ENCODE measurements at places on chromosomes 12 and 14.

GRCh38 chr12:152440-152839 is 61.5 kb downstream of the SLC6A12 start:
- DNase-seq: peak; percentile 97

GRCh38 chr14:44745371-44745770 is 216.4 kb downstream of the KLHL28 start:
- no peak for DNase-seq

- no peak for DNase-seq
These were observed 12.7 kb upstream of the GPATCH2L start for GRCh38 chr14:76138758-76139723.

GRCh38 chr14:49853158-49853477 is 530 bp upstream of the NEMF start:
- no peak for DNase-seq

GRCh38 chr12:65305346-65305950 is 27.0 kb downstream of the MSRB3 start:
- no peak for DNase-seq

GRCh38 chr12:131751335-131751734 is 40.4 kb downstream of the SFSWAP start:
- no peak for DNase-seq

GRCh38 chr12:4227046-4227445 is 46.5 kb upstream of the CCND2 start:
- no peak for DNase-seq

DNA sequence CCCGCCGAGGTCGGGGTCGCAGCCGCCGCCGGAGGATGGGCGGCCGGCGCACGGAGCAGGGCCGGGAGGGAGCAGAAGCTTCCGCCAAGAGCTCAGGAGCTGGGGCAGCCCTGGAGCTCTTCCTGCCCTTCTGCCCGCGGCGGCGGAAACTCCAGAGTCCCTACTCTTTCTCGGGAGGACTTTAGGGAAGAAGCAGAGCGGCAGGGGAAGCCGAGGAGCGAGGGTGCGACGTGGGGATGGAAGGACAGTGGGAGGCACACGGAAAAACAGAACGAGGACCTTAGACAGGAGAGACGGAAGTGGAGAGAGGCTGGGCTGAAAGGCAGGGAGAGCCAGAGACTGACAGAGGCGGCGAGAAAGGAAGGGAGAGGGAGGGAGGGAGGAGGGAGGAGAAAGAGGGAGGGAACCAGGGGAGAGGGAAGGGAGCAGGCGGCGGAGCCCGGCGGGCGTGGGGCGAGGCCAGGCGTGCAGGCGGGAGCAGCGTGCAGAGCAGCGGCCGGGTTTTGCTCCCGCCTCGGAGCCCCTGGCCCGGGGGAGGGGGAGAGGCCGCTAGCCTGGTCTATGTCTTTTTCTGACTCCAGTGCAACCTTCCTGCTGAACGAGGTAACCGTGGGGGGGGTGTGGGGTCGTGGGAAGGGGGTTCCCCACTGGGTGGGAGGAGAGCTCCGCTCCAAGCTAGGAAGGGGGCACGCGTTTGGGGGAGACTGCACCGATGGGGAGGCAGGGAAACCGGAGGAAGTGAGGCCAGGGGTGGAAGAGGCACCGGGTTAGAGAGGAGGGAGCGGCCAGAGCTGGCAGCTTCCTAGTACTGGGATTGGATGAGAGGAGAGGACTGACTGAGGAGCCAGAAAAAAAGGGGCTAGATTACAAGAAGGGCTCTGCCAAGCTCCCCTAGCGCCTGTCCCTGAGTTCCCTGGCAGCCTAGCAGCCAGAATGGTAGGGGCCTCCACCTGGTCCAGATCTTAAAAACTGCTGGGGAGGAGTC is 2.9 kb upstream of the CACNB3 start:
- DNase-seq: peak; percentile 93

DNA sequence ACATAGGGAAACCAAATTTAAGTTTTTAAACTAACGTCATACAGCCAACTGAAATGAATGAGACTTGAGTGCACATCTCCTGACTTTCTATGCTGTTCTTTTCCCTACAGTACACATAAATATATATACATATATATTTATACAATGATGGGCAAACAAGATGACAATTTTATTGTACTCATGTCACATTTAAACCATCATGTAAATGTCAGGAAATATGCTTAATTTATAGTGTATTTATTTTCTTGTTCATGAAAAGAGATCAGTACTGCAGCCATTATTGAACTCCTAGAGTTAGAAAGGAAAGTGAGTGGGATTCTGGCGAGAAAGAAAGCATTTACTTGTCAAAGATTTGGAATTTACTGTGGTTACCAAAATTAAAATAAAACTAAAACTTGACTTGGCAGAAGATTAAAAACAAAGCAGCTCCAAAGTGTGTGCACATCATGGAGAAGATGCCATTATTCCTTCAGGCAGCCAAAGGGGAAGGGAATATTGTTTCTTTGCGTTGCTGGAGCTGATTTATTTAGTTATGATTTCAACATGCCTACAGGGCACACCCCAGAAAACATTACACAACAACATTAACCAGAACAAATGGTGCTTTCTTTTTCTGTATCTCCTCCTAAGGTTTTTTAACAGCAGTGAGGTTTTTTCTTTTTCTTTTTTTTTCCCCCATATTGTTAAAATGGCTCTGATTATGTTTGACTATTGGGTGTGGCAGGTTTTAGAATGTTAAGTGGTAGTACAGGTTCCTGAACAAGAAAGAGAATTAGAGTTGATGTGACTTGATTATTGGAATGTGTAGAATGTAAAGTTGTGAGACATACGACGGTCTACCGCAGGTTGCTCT is 144.6 kb downstream of the RAD51B start:
- peak; percentile 75 for DNase-seq

- DNase-seq: peak; percentile 92
These were observed 833 bp upstream of the BHLHE41 start for GRCh38 chr12:26125400-26126339.

GRCh38 chr12:84435682-84436081 is 476.9 kb downstream of the SLC6A15 start:
- no peak for DNase-seq

DNA sequence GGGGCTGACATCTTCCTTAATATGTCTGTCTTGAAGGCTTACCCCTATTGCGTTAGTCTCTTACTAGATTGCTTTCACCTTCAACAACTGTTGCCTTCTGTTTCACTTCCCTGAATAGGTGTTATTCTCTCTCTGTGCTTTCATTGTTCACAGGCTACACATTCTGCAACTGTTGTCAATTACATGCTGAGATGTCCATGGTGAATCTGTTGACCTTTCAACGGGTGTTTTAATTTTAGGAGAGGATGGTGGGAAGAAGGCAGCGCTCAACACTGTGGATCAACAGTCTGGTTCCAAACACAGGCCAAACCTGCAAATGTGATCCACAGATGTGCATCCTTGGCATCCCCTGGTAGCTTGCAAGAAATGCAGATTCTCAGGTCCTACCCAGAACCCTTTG is 101.9 kb downstream of the DACT1 start:
- no peak for DNase-seq

- DNase-seq: no peak
These were observed 32.3 kb upstream of the FICD start for GRCh38 chr12:108482717-108483212.

GRCh38 chr12:132324841-132325732 is 4.3 kb downstream of the GALNT9 start:
- DNase-seq: no peak

GRCh38 chr12:29818916-29819623 is 35.3 kb upstream of the TMTC1 start:
- no peak for DNase-seq

- no peak for DNase-seq
These were observed 39.3 kb downstream of the SETD3 start for GRCh38 chr14:99441157-99441870.

GRCh38 chr12:4911316-4911994 is 1.8 kb downstream of the KCNA1 start:
- DNase-seq: no peak

GRCh38 chr12:50639721-50640120 is 124.2 kb upstream of the ATF1 start:
- no peak for DNase-seq

- DNase-seq: no peak
These were observed 862 bp downstream of the CRIP2 start for GRCh38 chr14:105475269-105476096.

DNA sequence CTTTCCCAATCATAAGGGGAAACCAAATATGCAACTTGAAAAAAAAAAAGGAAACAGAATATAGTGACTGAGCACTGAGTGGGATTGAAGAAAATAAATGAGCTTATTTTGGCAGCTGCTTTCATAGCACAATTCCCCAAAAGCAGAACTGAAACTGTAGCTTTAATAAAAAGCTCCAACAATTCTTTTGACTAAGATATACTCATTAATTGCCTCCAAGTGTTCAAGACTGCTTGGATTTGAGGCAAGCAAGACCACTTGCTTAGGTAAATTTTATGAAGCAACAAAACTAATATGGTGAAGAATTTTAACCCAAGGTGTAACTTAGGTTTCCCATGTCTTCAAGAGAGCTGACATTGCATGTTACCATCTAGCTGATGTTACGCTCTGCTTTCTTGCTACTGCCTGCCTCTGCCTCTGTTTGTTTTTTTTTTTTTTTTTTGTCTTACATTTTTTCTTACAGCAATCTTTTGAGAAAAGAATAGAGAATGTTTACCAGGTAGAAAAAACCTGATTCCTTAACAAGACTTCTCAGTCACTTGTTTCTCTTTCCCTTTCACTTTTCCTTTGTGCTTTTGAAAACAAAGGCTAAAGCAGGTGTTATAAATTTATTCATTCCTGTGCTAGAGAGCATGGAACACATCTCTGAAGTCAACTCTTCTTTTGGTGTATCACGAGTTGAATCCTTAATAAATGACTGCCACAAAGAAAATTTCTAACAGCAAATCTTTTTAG is 134.4 kb downstream of the BCAT1 start:
- DNase-seq: peak; percentile 30

- DNase-seq: no peak
These were observed 14.1 kb downstream of the ABCD2 start for GRCh38 chr12:39605501-39605900.

DNA sequence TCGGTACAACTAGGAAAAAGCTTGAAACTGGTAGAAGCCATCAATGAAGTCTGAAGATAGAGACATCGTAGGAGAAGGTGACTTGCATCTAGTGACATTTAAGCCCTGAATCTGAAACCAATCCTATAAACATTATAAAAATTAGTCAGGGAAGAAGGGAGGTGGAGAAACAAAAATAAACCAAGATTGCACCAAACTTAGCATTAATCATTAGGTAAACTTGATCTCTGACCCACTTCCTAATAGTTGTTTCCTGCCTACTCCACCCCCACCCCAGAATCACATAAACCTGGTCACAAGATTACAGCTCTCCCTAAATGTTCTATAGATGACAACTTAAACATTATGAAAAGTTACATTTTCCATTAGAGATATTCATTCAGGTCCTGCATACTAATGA is 40.4 kb downstream of the TSPAN19 start:
- DNase-seq: no peak

DNA sequence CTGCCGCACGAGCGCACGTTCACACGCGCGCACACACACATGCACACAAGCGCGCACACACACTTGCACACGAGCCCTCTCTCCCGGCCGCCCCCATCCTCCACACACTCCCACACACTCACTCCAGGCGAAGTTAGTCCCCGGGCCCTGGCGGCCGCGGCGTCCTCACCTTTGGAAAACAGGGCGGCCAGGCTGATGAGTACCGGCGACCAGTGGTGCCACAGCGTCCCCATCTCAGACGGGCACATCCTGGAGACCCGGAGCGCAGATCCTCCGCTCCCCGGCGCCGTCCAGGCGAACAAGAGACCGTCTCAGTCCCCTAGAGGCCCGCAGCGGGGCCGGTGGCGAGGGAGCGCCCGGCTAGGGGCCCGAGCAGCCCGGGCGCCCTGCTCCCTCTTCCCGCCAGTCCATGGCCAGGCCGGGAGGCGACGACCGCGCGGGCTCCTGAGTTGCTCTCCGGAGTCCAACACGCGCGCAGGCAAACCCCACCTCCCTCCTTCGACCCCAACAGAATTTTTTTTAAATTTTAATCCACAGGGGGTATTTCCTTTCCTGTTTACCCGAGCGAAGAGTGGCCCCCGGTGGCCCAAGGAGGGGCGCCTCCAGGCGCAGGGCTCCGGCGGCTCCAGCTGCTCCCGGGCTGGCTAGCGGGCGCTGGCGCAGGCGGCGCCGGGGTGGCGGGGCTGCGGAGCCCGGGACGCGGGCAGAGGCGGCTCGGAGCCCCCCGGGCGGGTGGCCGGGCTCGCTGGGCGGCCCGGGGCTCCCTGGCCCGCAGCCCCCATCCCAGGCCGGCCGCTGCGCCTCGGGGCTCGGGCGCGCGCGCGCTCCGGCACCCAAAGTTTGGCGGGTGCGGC is 506 bp downstream of the TMEM132D start:
- no peak for DNase-seq

GRCh38 chr12:68349921-68350606 is 17.9 kb upstream of the MDM1 start:
- DNase-seq: no peak

DNA sequence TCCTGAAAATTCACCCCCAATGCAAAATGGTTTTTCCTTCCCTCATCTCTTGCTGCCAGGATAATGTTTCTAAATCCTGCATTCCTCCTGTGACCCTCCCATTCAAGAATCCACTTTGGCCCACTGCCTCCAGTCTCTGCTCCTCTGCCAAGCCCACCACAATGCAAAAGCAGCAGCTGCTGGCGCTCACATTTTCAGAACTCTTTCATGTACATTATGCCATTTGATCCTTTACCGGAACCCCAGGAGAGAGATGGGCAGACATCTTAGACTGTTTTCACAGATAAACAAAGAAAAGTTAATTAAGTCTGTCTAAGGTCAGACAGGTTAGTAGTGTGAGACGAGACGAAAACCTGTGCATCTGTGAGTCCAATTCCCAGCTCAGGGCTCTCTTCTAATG is 12.9 kb downstream of the LRIG3 start:
- DNase-seq: no peak

DNA sequence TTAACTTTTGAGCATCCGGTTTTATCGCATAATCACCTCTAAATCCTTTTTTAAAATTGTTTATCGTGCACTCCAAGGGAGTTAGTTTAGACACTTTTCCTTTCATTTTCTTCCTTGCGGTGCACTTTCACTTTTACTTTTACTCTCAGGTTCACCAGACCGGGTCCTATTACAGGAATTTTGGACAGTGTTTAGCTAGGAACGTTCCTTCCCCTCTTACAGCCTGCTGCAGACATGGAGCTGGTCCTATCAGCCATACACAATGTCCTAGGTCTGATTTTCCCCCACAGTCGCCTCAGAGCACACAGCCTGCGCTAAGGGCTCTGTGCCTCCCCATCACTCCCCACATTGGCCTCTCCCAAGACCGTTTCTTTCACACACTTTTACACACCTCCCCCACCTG is 103.9 kb downstream of the ALG10 start:
- no peak for DNase-seq

GRCh38 chr12:17137396-17137795 is 531.4 kb upstream of the LMO3 start:
- no peak for DNase-seq

GRCh38 chr12:62933220-62933601 is 1.7 kb downstream of the PPM1H start:
- DNase-seq: peak; percentile 55

Data from large intestine (tissue), 12 donors.